AG08395 (cell line): ENCODE measurements at places on chromosomes 2 and 18.

- no peak for DNase-seq
These were observed 88.8 kb downstream of the USP40 start for GRCh38 chr2:233477548-233478433.

GRCh38 chr18:62669225-62669624, 46.1 kb upstream of the PHLPP1 start:
- no peak for DNase-seq

GRCh38 chr2:172623249-172623965, 67.5 kb downstream of the PDK1 start:
- peak; percentile 64 for DNase-seq

- DNase-seq: no peak
These were observed 206.5 kb upstream of the CTAGE1 start for GRCh38 chr18:22624176-22624575.

- DNase-seq: peak; percentile 25
These were observed 9.5 kb downstream of the SLC1A4 start for GRCh38 chr2:64998658-64999061.

- no peak for DNase-seq
These were observed 2.6 kb upstream of the TMEFF2 start for GRCh38 chr2:192197357-192197756.

DNA sequence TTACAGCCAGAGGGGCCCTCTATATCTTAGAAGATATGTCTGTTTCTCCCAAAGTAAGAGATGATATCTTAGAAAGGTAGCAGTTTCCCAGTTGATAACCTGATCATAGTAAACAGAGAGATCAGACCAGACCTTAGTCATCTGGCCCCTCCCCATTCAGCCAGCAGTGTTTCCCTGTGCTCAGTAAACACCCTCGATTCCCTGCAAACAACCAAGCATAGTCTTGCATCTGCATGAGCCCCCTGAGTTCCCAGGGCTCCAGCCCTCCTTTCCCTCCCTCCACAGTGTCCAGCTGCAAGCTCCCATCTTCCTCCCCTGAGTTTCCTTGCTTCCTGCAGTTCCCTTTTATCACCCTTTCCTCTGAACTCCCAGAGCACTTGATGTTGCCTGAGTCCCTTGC, 20.3 kb downstream of the NRP2 start:
- DNase-seq: no peak

DNA sequence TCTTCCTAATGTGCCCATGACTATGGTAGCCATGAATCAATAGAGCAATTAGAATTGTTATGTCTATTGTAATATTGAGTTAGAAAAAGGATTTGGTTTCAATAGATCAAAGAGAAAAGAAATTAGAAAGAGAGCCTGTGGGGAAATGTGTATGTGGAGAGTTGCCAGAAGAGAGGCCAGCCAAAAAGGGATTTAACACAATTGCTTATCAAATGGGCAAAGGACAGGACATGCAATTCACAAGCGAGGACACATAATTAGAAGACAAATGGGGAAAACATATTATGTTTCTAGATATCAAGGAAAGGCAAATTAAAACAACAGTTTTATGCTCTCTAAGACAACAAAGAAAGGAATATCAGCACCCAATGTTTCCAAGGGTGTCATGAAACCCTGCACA, 403.2 kb upstream of the KLHL29 start:
- no peak for DNase-seq

DNA sequence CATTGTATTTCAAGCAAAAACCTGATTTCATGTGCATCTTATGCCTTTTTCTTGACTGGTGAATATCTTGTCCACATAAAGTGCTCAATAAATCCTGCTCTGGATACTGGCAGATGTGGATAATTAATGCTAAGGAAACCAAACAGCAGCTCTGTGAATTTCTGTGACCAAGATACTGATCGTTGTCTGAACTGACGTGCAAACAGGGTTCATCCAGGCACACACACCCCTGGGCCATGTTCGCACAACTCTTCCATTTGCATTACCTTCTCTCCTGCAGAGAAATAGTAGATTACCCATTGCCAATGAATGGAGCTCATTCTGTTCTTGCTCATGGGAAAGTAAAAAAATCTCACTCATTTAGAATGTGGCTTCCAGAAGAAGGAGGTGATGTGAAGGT, 316.2 kb upstream of the TRIB2 start:
- DNase-seq: no peak
